ENCODE measurements at places on chromosomes 1 and 21. TPM values are rescaled to one million over a fixed set of nuclear protein-coding genes. Genes with fewer than 3 reads are reported as not detected.

The RIPPLY3 gene
- total RNA-seq, result not detected

The LENEP gene
- not detected for total RNA-seq

The NPHS2 gene
- not detected for total RNA-seq

The FH gene
- total RNA-seq, result 52.9 TPM

The KIRREL1 gene
- total RNA-seq, result 19.6 TPM

The KRTAP19-4 gene
- total RNA-seq, result not detected

The TCHHL1 gene
- total RNA-seq, result not detected

The FMO2 gene
- total RNA-seq, result 2.5 TPM

The UBL4B gene
- total RNA-seq, result not detected

DNA sequence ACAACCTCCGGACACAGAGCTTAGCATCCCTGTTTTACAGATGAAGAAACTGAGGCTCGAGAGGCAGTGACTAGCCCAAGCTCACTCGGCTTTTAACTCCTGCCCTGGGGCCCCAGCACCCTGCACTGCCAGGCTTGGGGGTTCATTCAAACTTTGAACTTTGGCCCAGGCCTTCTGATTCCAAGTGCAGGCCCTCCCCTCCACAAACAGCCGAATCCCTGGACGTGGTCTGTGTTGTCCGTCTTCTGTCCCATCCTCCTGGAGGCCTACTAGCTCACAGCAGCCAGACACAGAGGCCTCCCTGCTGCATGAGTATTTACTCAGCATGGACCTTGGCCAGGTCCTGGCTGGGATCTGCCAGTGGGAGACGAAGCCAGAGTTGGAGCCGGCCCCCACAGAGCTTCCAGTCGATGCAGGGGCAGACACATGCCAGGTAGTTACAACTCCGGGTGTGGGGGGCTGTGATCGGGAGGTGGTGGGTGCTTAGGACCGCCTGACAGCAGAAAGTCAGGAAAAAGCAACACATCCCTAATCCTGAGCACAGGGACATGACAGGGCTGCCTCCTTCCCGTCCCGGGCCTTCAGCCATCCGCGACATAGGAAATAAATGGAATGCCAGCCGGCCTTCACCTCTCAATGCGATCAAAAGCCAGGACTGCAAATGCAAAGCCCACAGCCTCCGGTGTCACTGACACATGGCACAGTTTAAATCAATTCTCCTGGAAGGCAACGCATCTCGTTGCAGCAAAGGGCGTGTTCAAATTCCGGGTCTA is 7.4 kb downstream of the IFFO2 start:
- peak; percentile 92 for DNase-seq

DNA sequence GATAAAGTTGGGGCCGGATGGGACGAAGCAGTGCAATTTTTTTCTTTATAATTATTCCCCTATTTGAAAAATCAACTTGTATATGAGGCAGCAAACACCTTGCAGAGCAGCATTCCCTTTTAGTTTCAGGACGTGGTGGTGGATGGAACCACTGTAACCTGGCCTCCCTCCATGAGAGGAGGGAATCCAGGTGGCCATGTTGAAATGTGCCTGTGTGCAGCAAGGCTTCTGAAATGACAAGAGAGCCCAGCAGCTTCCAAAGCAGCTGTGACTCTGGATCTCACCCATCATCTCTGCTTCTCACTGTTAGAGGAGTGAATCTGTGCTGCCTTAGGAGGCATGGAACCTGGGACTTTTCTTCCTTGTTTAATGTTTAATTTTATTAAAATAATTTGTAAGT is 42.3 kb downstream of the NFIA start:
- no peak for DNase-seq

- DNase-seq, result peak; percentile 37
These were observed 29.2 kb downstream of the EPHB2 start for GRCh38 chr1:22739648-22740385.

DNA sequence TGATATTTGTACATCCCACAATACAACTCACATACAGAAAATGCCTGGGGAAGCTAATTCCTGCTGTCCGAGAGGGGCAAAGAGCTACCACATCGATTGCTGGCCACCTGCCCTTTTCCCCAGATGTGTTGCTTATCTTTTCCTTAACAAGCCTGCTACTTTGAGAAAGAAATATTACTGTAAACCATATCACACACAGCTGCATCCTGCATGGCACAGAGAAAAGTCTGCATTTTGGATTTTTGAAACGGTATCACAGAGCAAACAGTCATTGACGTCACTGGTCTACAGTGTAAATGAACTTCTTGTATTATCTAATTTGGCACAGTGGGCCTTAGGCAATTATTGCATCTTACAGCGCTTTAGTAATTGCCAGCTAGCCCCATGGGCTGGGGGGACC is 164.7 kb downstream of the CLIC6 start:
- DNase-seq, result peak; percentile 46

- no peak for DNase-seq
These were observed 661.5 kb upstream of the ZP4 start for GRCh38 chr1:238552271-238552670.

DNA sequence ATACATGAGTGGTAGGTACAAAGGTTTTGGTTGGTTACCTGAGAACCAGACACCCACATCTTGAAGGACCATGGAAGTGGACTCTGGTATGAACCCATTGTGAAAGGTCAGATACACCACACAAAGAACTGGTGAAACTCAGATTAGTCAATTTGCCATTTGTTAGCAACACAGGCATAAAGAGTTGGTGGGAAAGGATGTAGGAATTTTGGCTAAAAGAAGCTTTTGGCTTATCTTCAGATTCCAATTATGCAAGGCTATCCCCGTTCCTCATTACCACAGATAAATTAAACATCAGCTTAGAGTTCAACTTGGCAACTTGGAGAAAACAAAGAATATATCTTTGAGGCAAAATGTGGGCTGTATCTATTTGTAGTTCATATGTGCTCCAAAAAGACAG is 87.0 kb upstream of the IRF2BP2 start:
- no peak for DNase-seq

- DNase-seq, result no peak
These were observed 151.0 kb downstream of the ST6GALNAC3 start for GRCh38 chr1:76225526-76225925.

GRCh38 chr21:33872881-33873515 is 42.6 kb downstream of the ATP5PO start:
- no peak for DNase-seq

GRCh38 chr1:7042322-7043190 is 257.3 kb downstream of the CAMTA1 start:
- no peak for DNase-seq

- DNase-seq, result no peak
These were observed 90.9 kb upstream of the KCNK1 start for GRCh38 chr1:233523047-233523446.

- no peak for DNase-seq
These were observed 326.1 kb upstream of the USP24 start for GRCh38 chr1:55541296-55541695.

GRCh38 chr1:155064111-155064831 is 731 bp downstream of the EFNA4 start:
- no peak for DNase-seq

DNA sequence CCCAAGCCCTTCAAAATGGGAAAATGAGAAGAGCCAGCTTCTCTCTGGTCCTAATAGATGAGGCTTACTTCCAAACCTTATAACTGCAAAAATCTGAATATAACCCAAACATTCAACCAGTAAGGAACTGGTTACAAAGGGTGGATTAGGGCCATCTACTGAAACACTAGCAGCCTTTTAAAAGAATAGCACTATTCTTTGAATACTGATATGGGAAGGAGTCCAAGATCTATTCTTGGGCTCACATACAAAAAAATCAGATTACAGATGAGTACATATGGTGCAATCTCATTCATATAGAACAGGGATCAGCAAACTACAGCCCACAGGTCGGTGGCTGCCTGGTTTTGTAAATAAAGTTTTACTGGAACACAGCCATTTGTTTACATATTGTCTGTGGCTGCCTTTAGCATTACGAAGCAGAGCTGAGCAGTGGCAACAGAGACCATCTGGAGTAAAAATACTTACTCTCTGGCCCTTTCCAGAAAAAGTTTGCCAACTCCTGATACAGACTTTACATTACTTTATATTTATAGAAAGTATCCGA is 167.7 kb downstream of the ZSCAN20 start:
- peak; percentile 12 for DNase-seq

DNA sequence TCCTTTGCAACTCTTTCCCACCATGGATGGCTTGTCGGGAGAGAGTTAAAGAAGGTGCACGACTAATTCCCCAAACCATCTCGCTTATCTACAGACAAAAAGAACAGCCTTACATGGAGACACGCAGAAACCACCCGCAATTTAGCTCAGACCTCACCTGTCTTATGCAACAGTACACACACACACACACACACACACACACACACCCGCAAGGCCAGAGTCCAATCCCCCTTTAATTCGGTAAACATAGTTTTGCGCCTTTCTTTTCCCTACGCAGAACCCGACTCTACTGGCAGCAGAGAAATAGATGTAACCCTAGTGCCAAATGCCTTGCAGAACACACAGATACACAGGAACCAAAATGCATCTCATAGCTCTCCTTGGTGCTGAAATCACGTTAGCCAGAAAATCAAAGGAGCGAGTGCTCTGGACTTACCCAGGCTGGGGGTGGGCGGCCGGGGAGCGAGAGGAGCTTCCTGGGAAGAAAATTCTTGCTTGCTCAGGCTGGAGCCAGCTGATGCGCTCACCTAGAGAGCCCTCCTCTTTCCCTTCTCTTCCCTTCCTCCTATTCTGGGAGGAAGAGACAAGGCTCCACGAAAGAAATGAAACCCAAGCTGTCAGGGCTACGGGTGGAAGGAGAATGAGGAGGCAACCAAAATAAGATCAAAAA is 470 bp downstream of the TNR start:
- no peak for DNase-seq

- peak; percentile 94 for DNase-seq
These were observed 1.5 kb upstream of the CRABP2 start for GRCh38 chr1:156706657-156707416.

DNA sequence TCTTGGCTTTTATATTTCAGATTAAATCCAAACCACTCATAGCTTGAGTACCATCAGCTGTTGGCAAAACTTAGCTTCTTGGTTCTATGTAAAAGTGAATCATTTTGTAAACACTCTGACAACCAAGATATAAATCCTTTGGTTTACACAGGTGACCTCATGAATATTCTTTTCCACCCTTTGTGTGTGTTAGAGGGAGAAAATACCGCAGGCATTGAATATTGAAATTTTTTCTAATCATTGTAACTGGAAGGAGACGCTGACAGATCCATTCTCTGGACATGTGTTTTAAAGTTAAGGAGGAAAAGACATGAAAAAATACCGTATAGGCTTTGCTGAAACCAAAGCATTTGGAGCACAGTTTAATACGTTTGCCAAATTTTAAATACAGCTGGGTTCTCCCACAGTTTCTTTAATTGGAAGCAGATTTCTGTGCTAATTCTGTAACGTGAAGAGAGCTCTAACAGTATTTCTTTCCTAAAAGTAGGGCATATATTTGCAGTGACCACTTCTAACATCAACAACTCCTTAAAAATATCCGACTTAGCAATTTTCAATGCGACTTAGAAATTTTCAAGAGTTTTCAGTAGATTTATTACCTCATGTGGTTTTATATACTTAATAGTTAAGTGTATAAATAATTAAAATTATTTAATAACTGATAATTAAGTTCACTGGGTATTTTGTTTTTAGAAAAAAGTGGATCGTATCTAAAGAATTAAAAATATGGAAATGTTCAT is 388.2 kb downstream of the USP25 start:
- DNase-seq, result no peak

GRCh38 chr21:45026066-45026745 is 48.2 kb upstream of the ADARB1 start:
- no peak for DNase-seq
